ENCODE measurements at places on chromosomes 4 and X.

- DNase-seq: no peak
Observed at GRCh38 chr4:38804654-38805295, at the start of gene TLR1. TLR1 (minus strand) TSS chr4:38804791; CDS start chr4:38798831, 5,960 bp downstream.

DNA sequence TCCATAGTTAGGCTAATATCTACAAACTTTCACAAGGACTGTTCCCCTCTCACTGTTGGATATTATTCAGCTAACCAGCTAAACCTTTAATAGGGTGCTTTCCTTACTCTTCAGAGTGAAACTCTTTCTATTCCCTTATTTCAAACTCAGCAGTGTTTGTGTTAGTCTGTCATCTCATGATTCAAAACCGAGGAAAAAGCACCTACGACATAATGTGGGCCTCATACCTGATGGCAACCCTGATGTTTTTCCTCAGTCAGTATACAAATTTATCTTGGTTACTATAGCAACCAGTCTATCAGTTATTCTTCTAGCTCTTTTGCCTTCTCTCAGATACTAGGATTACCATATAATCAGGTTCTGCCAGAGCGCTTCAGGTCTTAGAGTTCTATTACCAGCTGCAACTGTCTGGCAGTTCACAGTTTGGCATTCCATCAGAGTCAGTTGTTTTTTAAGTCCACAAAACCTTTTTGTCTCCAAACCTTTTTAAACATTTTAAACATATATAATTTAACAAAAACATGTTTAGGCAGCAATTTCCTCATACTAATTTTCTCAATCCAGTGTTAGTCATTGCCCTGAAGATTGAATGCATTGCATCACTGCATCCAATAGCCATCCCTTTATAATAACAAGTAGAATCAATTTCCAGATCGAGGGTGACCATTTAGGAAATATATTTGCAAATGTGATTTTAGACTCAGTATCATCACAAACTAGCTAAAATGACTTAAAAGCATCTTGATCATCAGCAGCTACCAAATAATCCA lies 7.4 kb downstream of the WDR44 start:
- DNase-seq: no peak

DNA sequence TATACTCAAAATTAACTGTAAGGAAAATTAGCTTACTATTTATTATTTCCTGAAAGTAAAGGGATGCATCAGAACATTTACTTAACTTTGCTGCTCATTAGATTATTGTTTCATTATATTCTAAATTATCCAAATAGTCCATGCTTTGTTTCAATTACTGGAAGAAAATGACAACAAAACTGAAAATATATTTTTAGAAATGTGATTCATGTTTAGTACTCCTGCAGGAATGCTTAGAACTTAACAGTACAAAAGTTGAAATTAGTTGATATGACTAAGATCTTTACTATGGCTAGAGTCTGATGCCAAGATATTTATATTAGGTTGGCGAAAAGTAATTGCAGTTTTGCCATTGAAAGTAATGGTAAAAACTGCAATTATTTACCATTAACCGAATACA lies 660.5 kb upstream of the PABPC4L start:
- DNase-seq: no peak

- DNase-seq: no peak
Observed at GRCh38 chr4:92265798-92266197, 38.0 kb upstream of the GRID2 start.

- DNase-seq: no peak
Observed at GRCh38 chr4:26094076-26094475, 180.1 kb downstream of the SMIM20 start.

DNA sequence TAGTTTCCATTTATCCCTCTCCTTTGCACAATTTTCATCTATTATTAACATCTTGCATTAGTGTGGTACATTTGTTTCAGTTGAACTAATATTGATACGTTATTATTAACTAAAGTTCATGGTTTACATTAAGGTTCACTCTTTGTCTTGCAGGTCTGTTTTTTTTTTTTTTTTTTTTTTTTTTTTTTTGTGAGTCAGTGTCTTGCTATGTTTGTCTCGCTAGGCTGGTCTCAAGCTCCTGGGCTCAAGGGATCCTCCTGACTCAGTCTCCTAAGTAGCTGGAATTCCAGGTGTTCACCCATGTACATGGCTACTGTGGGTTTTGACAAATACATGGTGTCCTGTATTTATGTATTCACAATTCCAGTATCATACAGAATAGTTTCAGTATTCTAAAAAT lies 6.8 kb downstream of the TBC1D19 start:
- DNase-seq: no peak

DNA sequence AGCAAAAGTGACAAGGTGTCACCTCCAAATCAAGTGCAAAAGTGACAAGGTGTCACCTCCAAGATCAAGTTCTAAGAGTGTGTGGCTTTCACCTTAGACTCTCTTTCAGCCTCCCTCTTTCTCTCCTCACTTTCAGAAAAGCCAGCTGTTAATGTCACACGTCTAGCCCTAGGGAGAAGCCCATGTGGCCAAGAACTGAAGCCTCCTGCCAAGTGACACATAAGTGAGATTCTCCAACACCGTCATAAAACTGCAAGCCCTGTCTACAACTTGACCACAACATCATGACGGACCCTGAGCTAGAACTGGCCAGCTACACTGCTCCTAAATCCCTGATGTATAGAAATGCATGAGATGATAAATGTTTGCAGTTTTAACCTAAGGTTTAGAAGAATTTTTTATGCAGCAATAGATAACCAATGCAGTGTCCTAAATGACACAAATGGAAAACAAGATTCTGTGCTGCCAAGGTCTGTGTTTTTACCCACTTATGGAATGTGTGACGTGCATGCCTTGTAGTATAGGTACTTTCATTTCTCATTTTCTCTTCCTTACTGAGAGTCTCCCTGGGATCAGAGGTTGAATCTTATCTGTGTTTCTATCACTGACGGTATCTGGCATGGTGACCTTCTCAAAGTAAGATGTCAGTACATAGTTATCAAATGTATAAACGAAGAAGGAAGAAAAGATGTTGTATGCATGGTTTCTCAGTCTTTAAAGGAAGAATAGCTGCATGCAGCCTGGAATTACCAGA lies 25.0 kb downstream of the NLGN4X start:
- no peak for DNase-seq

GRCh38 chr4:186930024-186930423 lies 206.4 kb upstream of the FAT1 start:
- DNase-seq: no peak

- no peak for DNase-seq
Observed at GRCh38 chrX:110310000-110310790, 7.7 kb downstream of the AMMECR1 start.

GRCh38 chrX:65985922-65986588 lies 53.8 kb downstream of the VSIG4 start:
- no peak for DNase-seq

GRCh38 chr4:30948653-30949052 lies 228.5 kb downstream of the PCDH7 start:
- no peak for DNase-seq

GRCh38 chr4:86564795-86565194 lies 29.3 kb upstream of the PTPN13 start:
- DNase-seq: no peak

DNA sequence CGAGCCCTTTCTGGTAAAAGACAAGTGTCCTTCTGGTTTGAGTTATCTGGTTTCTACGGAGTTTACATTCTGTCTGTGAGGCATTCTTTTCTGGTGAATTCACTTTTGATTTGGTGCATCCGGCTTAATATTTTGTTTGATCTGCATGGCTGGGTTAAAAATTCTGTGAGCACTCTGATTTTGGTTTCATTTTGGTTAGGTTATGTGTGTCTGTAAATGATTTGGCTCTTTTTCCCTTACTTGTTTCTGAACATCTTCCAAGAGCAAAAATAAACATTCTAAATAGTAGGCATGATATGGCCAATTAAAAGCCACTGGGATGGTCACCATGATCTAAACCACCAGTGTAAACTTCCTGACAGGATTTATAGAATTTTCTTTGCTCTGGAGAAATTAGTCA lies 85.7 kb upstream of the PTPN13 start:
- DNase-seq: no peak

GRCh38 chr4:55124322-55125076 lies 896 bp downstream of the KDR start:
- DNase-seq: no peak

DNA sequence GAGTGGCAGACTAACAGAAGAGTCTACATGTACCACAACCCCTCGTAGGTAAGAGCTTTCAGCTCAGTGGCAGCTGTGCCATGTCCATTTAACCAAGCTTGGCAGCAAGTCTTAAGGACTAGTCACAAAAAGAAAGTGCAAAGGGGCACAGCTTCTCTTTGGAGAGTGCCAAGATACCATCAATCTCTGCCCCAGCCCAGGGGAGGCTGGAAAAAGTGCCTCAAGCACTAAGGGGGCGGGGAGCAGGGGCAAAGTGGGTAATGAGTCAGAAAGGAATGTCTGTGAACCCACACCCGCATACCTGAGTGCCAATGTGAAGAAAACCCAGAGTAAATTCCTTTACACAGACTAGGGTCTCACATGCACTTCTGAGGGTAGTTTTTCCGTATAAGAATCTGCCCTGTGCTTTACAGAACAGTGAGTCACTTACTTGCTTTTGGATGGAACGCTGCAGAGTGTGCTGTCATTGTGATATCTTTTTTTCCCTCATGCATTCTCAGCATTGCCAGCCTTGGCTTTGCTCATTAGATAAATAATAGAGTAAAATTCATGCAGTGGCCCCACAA lies 219.8 kb downstream of the ZNF674 start:
- DNase-seq: peak; percentile 40

- no peak for DNase-seq
Observed at GRCh38 chr4:114997576-114998247, 115.7 kb downstream of the NDST4 start.

DNA sequence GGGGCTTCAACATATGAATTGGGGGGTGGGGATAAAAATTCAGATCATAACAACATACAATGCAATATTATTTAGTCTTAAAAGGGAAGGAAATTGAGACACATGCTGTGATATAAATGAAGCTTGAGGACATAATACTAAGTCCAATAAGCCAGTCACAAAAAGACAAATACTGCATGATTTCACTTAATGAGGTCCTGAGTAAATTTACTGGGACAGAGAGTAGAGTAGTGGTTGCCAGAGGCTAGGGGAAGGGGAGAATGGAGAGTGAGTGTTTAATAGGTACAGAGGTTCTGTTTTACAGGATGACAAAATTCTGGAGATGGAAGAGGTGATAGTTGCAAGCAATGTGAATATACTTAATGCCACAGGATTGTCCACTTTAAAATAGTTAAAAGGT lies 89.2 kb upstream of the RAPGEF2 start:
- DNase-seq: no peak

DNA sequence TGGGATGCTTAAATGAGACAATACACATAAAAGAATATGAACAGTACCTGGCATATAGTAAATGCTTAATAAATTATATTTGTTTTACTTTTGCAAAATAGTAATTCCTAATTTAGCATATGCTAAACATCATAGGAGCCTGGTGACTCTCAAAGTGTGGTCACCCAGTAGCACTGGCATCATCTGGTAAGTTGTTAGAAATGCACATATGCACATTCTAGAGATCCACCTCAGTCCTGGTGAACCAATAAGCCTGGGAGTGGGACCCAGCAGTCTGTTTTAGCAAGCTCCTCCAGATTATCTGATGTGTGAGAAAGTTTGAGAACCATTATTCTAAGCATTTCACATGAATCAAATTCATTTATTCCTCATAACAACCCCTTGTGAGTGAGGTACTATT lies 830.4 kb downstream of the RPA4 start:
- DNase-seq: no peak

GRCh38 chr4:78179196-78179595 lies 122.1 kb downstream of the FRAS1 start:
- DNase-seq: no peak

DNA sequence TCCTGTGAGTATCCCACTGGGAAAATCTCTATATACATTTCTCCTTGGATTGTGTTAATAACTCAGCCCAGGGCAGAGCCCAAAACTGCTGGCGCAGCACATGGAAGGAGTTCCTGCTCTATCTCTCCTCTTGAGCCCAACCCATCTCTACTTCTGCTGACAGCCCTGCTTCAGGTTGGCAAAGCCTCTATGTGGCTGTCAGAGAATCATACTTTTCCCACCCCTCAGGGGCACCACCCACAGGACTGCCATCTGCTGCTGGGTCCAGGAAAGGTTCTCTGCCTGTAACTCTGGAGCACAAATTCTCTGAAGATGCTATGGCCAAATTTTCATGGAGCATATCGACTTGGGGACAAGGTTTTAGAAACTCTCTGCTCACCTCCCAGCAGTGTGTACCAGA lies 278.5 kb upstream of the EMCN start:
- DNase-seq: no peak

DNA sequence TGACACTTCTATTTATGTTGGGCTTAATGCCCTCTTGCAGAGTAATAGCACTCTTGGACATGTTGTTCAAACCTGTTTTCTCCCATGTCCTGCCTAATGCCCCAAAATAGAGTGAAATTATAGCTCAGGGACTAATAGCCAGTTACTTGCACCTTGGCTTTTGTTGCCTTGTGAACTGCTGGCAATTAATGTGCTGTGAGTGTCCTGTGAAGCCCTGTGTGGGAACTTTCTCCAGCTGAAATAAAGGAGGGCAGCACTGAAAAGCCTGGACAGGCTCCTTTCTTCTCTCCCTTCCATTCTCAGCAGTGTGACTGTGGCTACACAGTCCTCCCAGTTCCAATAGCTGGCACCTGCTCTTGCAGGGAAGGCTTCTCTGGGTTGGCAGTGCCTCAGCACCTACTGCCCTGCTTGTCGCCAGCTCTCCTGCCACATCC lies 72.4 kb downstream of the DCLK2 start:
- no peak for DNase-seq

DNA sequence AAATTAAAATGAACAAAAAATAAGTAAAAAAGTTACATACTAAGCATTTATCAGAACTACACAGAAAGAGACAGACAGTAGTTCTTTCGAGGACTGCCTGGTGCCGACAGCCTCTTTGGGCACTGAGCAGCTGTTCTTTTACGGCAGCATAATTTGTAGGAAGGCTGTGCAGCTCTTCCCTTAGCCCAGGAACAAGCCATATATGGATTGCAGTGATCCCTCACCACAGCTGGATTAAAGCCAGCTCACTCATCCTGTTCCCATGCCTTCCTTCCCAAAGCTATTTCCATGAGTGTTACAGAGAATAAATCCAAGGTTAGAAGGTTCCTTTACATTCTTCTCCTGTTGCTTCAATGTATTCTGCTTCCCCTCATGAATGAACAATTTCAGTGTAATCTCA lies 71.7 kb downstream of the DDX60L start:
- no peak for DNase-seq

DNA sequence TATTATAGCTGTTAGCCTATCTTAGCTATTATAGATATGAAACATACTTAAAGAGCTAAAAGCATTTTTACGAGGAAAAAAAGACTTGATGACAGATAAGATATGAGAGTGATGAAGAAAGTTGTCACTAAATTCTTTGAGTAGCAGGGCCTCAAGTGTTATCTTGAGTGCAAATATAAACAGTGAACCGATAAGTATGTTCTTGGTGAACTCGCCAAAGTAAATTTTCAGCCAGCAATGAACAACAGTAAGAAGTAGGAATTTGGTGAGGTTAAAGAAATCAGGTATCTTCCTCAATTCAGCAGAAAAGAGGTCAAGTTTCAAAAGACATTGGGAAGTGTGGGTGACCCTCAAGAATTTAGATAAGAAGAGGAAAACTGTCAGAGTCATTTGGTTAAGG lies 471.8 kb upstream of the FTHL17 start:
- DNase-seq: no peak

Data from stimulated activated CD8-positive, alpha-beta memory T cell treated with anti-CD3 and anti-CD28 coated beads, Interleukin-15, amount 100 ng/mL, for 48 hours (primary cell).